Central memory CD8-positive, alpha-beta T cell (primary cell): ENCODE measurements at places on chromosomes 2 and 18.

DNA sequence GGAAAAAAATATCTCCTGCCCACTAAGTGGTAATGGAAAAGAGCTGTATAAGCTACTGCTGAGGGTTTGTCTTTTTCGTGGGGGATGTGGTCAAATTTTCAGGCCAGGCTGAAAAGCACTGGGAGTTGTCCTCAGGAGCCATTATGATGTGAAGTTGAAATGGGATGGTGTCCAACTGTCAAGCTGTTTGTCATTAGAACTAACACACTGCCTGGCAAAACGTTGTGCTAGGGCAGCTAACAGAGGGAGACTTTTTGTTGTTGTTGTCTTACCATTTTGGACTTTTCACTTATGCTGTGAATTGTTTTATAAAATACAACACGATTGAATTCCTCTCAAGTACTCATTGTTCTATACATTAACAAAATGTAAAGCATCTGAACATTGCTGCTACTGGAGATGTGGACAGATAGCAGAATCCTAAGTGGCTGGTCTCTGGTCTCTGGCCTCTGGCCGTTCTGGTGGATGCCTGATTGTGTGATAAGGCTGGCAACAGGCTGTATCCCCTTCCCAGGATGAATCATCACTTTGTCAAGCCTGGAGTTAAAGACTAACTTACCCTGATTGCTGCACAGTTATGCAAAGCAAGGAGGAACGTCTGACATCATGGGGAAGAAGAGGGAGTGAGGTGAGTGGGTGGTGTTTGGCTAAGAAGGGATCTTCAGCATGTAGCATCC lies 2.3 kb downstream of the MYO1B start:
- no peak for DNase-seq

DNA sequence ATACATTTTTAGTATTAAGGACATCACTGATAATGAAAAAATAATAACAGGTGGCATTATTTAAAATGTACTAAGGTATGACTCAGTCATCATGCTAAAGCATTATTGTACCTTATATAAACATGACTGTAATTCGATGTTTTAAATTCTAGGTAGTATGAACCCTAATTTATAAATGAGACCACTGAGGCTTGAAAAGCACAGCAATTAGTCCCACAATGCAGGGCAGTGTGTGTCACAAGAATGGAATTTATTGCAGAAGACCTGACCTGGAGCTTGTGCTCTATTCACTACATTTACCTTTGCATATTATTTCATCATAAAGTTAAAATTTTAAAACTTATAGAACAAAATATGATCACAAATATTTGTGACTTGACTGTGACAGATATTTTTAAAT lies 358.5 kb upstream of the DSEL start:
- no peak for DNase-seq

DNA sequence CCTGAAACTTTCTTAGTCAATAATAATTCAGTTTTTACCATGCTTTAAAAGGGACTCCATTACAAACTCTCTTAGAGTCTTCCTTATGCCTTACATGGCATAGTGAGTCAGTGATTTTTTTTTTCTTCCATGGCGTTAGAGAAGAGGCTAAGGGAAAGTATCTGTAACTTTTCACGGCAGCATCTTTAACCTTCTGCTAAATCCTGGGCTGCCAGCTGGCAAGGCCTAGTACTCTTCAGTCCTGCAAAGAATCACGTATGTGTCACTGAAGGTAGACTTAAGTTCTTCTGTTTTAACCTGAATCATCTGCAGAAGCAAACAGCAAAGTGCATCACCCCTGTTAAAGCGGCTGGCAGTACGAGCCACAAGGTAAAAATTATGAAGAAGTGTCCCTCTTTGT lies 286.3 kb upstream of the FN1 start:
- no peak for DNase-seq

GRCh38 chr2:234796045-234796591 lies 155.7 kb upstream of the SH3BP4 start:
- no peak for DNase-seq

DNA sequence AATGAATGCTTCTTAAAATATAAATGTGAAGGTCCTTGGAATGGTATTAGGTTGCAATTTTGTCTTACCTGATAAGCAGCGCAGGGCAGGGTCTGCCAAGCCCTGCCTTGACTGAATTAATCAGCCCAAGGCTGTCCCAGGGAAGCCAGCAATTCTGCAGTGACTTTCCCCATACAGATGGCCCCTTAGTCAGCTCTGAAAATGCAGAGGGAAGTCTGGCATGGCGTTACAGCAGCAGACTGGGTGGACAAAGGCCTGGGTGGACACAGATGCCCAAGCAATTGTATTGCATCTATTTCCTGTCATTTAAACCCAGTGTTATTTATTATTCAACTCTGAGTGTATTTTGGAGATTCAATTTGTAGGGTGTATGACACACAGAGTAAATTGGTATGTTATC lies 56.6 kb upstream of the NOL4 start:
- no peak for DNase-seq

DNA sequence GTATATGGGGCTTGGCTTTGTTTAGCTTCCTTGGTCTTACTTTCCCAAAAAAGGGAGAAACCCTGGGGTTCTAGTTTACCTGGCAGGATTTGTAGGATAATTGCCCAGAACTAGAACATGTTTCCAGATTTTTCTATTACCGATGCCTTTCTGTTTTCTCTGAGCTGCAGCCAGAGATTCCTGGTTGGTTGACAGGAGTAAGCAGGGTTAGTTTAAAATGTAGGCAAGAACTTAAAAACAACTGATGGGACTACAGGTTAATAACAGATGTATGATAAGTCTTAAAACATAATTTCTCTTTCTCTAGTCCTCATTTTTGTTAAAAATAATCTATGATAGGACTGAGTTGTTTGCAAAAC lies 38.9 kb upstream of the GMCL1 start:
- no peak for DNase-seq

DNA sequence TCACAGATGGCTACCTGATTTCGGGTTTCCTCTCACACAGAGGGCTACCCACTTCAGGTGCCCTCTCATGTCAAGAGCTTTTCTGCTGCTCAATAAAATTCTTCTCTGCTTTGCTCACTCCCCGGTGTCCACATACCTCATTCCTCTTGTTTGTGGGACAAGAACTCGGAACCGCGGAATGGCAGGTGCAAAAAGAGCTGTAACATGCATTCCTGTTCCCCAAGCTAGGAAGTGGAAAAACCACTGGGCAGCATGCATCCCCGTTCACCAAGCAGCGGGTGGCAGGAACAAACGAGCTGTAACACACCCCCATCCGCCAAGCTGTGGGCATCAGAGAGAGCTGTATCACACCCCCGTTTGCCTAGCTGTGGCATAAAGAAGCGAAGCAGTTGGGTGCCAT lies 27.2 kb upstream of the FRZB start:
- DNase-seq: no peak

DNA sequence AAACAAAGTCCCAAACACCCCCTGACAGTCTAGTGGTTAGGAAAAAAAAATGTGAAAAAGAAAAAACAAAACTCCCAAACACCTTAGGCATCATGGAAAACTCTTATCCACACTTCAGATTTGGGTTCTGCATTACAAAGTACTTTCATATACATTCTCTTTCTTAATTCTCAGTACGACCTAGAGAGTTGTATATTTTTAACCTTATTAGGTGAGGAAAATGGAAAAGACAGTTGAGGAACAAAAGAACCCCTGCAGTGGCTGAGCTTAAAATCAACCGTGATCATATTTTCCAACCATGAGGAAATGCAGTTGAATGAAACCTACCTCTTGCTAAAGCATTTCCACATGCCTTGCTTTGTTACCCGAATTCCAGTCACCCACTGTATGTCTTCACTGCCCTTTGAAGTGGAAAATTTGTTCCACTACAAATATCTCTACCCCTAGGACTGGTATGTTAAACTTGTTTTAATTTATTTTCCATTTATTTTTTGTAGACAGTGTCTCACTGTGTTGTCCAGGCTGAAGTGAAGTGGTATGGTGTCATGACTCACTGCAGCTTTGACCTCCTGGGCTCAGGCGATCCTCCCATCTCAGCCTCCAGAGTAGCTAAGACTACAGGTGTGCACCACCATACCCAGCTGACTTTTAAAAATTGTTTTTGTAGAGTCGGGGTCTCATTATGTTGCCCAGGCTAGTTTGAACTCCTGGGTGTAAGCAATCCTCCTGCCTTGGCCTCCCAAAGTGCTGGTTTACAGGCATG lies 56.9 kb upstream of the LPIN2 start:
- DNase-seq: no peak
